ENCODE measurements at places on chromosomes 12 and 14.

- no peak for DNase-seq
Measured at GRCh38 chr12:108099778-108100489, 29.2 kb upstream of the WSCD2 start.

GRCh38 chr12:1690578-1691122 is at the start of gene ADIPOR2:
Gene ADIPOR2, plus strand, starts transcription at chr12:1691070. Its CDS starts 63,274 bp downstream, at chr12:1754344.
- peak; percentile 97 for DNase-seq

GRCh38 chr12:115078334-115078733 is 394.4 kb upstream of the TBX3 start:
- DNase-seq: no peak

- DNase-seq: no peak
Measured at GRCh38 chr14:61505815-61506809, 184.7 kb downstream of the PRKCH start.

GRCh38 chr12:38761636-38762342 is 143.6 kb downstream of the CPNE8 start:
- DNase-seq: no peak

GRCh38 chr12:10395390-10395998 is 5.7 kb upstream of the KLRK1 start:
- DNase-seq: peak; percentile 51

- DNase-seq: no peak
Measured at GRCh38 chr12:131818821-131819585, 9.2 kb upstream of the MMP17 start.

DNA sequence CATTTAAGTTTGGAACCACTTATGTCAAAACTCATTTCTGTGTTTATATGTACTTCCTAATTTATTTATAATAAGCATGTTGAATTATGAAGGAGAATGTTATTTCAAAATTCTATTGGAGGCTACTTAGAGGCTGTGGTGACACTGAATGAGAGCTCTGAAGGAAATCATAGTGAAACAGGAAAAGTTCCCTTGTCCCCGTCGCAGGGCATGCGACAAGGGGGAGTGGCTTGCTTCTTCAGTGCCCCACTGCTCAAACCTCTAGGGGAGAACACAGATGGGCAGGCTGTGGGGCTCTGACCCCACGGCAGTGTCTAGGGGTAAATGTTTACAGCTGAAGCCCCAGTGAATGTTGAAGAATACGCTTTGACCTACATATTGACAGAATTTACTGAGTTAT is 261.9 kb downstream of the RAD51B start:
- DNase-seq: no peak

GRCh38 chr12:128267651-128268378 is 845 bp downstream of the TMEM132C start:
- no peak for DNase-seq

- no peak for DNase-seq
Measured at GRCh38 chr14:74290415-74290814, 12.3 kb downstream of the ABCD4 start.

DNA sequence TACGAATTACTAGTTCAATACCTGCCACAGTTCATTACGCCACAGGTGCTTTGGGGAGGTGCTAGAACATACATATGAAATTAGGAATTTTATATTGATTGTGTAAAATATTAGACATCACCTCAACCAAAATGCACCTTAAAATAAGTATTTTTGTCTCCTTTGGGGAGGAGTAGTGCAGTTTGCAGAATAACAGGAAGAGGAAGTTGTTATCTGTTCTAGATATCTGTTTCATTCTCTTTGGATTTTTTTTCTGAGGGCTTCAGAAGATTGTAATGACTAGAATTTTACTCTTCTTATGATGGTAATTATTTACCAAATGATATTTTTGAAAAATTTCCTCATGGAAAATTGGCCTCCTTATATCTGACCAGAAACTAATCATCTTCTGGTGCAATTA is 9.9 kb upstream of the GYS2 start:
- DNase-seq: peak; percentile 23

- DNase-seq: no peak
Measured at GRCh38 chr12:82723891-82724290, 37.2 kb downstream of the TMTC2 start.

GRCh38 chr12:63397807-63398206 is 246.8 kb upstream of the AVPR1A start:
- DNase-seq: no peak

GRCh38 chr12:121805171-121806008 is 1.6 kb downstream of the SETD1B start:
- DNase-seq: no peak

- DNase-seq: no peak
Measured at GRCh38 chr12:15122344-15122743, 98.9 kb downstream of the RERG start.

DNA sequence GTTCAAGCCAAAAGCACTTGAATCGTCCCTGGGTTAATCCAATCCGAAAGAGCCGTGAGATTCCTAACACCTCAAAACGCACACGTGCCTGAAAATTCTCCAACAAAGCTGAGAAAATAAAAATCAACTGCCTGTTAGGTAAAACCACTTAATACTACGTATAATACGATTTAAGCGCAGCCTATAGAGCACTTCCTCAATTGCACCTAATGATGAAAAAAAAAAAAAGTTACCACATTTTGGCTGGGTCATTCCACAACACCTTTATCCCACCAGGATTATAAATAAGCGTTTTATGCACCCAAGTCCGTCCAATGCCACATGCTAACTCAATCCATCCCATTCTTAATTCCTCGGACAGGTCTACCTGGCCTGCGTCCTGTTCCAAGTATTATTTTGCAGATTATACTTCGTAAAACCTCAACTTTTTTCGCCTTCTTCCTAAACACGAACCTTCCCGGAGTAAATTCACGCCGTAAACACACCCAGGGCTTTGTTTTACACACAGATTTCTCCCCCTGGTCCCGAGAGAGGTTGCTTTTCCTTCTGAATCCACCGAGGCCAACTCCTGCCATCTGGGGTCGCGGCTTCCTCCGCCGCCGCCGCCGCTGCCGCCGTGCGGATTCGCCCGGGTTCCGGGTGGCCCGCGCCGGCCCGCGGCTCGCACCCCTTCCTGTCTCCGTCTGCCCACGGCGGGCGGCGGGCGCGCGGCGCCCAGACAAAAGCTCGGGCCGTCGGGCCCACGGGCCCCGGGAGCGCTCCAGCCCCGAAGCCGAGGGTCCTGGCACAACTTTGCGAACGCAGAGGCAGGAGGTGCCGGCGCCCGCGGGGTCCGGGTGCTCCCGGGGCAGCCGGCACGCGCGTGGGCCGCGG is 66.2 kb downstream of the RNF34 start:
- DNase-seq: no peak

DNA sequence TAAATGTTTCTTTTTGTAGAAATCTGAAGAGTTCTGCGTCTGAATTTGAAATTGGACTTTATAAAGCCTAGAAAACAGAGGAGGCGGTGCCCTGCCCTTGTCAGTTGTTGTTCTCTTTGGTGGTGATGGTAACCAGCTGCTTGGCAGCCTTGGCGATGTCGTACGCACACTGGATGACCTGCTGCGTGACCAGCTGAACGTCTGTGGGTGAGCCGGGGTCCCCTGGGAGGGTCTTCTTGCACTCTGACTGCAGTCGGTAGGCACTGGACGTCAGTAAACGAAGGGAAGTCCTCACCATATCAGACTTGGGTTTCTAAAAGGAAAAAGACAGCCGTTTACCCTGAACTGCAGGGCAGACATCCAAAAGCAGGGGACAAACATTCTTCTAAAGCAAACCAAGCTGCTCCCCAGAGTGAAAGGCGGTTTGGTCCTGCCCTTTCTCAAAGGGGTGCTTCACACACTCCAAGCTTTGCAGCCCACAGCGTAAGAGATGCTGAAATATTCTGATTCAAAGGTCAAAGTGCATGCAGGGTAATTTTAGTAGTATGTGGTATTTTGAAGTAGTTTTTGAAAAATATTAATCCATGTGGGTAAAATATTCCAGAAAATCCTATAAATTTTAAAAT is 32.9 kb downstream of the TCHP start:
- no peak for DNase-seq

- DNase-seq: peak; percentile 10
Measured at GRCh38 chr12:77064896-77065360, 441 bp downstream of the E2F7 start.

DNA sequence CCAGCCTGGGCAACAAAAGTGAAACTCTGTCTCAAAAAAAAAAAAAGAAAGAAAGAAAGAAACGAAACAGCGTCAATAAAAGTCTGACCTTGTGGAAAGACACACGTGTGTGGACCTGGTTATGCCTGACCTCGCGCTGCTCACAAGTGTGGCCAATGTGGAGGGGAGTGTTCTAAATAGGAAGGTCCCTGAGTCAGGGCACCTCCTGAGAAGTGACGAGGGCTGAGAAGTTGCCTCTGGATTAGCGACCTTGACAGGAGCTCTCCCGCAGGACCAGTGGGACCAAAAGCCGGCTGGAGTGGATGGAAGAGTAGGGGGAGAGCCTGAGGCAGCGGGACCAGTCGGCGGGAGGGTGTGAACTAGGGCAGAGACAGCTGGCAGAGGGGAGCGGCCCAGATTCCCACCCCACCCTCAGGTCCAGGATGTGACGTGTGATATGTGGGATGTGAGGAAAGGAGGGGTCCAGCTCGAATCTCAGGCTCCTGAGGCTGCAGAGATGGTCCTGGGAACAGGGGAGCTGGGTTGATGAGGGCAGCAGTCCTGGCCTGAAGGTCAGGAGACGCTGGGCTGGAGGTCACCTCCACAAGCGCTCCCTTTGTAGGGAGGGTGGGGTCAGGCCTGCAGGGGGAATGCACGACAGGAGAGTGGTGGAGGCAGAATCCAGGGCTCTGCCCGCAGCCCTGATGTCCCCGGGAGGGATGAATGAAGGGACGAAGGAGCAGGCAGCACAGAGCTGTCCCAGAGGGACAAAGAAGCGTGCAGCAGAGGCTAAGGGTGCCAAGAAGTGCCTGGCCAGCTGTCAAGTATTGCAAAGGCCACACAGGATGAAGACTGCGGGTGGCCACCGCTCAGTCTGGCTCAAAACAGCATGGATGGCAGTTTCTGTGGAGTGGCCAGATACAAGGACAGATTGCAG is 24.8 kb upstream of the GPR68 start:
- no peak for DNase-seq

DNA sequence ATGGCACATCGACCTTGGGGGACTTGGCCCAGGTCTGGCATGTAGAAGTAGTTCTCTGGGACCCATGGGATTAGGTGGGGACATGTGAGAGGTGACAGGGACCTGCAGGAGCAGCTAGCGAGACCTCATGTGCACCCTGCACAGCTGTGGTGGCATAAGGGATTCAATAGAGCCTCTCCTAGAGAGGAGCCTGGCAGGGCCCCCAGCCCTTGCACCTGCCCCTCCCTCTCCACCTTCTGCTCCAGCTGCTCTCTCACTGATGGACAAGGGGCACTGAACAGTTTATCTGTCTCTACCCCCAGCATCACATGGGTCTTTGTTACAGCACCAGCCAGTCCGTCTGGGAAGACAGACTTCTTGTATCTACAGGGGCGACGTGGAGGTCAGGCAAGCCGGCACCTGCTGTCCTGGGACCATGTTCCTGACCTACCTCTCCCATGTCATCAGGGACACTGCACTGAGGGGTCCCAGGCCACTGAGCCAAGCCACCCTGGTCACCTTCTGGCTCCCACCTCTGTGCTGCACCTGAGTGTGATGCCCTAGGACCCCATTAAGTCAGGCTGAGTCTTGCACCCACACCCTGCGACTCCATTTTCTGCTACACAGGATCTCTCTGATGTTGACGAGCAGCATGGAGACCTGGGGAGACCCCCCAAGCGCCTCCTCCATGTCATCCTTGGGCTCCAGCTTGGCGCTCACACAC is 32.6 kb downstream of the DDX11 start:
- DNase-seq: no peak

GRCh38 chr12:92297405-92297804 is 151.8 kb upstream of the BTG1 start:
- no peak for DNase-seq

DNA sequence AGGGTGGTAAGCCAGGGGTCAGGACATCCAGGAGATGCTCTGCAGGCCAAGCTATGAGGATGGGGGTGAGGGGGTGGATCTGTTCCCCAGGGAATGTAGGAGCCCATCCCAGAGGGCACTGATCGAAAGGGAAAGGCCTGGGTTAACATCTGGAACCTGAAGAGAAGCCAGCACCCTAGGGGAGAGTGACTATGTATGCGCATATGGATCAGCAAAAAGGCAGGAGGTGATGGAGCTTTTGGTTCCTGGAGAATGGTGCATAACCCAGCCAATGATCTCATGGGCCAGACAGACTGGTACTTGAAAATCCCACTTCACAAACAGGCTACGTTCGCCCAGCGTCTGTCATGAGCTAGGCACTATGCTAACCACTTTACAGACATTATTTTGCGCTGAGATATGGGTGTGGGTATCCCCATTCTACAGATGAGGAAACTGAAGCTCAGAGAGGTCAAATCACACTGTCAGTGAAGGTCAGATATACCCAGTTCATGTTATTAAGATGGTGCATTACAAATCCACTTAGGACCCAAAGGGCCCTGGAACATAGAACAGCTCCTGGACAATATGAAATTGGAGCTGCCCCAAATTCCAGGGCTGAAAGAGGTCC is 1.6 kb downstream of the CCDC63 start:
- DNase-seq: no peak

GRCh38 chr14:57714487-57714931 is 151.4 kb downstream of the SLC35F4 start:
- DNase-seq: no peak

- DNase-seq: no peak
Measured at GRCh38 chr12:100185361-100185894, 15.2 kb upstream of the ACTR6 start.

DNA sequence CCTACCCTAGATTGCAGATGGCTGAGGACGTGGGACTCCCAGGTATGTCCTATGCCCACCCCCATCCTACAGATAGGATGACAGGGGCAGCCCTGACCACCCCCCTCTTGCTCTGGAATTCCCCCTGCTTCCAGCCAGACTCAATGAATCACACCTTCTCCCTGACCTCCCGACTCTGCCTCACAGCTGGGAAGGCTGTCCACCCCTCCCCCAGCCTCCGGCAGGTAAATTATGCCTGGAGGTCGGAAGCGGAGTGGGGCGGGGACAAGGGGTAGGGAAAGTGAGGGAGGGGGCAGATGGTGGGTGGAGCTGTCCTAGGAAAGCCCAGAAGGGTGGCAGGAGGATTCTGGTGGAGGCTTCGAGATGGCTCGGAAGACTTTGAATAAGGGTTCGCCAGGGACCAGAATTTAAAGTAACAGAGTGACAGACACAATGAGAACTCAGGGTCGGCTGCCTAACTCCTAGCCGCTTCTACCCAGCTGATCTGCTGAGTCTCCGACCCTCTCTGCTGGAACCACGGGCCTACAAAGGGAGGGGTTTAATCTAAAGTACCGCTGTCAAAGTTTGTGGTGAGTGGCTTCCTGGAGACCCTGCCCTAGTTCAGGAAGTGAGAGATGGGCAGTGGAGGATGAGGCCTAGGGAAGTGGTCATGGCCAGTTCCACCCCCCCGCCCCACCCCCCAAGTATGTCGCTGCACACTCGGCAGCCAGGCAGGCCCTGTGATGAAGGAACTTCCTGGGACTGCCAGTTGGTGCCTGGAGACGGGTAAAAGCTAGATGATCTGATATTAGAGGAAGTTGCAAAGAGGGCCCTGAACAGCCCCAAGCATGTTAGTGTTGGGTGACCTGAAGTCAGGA is 4.2 kb downstream of the PLEKHG3 start:
- DNase-seq: no peak

Data from thymus (tissue), 14 donors.